ENCODE measurements at places on chromosomes 2 and 18.

DNA sequence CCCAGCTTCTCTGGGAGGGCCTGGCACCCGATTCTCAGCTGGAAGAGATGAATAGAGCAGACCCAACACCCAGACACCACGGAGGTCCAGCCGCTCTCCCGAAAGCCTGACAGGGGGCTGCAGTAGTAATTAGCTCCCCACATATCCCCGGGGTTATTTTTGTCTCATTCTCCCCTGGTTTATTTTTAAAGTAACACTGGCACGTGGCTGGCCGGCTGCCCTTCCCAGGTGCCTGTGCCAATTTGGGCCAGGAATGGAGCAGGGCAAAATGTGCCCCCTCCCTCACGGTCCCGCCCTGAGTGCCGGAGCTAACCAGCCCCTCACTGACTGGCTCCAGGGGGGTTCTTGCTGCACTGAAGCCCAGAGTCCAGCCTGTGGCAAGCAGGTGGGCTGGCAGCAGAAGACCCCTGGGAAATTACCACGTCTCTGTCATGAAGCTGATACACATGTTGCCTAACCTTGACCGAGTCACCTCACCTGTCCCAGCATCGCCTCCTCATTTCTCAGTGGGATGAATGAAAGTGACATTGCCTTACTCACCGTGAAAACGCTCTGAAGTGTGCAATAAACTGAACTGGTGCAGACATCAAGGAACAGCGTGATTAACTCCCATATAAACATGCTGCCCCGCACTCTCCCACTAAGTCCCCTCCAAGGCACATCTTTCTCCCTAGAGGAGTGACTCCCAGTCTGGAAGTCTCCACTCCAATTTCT lies 18.4 kb downstream of the KCNK3 start:
- DNase-seq = no peak

- no peak for DNase-seq
Observed at GRCh38 chr2:27019931-27020855, 12.6 kb upstream of the TMEM214 start.

DNA sequence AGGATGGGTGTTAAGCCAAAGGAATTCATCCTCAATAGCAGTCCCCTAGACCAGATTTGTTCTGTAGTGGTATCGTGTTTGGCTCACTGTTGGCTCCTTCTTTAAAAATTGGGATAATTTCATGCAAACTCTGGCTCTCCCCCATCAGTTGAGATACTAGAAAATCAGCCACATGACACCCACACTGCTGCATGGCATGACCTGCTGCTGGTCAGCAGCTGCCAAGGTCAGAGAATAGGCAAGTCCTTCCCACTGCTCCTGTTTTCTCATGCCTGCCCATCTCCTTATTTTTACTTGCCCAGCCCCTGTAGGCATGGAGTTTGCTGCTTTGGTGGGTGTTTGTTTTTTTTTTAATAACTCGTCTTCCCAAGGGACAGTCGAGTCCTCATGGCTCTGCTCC lies 1.0 kb upstream of the SNRNP200 start:
- DNase-seq = no peak

DNA sequence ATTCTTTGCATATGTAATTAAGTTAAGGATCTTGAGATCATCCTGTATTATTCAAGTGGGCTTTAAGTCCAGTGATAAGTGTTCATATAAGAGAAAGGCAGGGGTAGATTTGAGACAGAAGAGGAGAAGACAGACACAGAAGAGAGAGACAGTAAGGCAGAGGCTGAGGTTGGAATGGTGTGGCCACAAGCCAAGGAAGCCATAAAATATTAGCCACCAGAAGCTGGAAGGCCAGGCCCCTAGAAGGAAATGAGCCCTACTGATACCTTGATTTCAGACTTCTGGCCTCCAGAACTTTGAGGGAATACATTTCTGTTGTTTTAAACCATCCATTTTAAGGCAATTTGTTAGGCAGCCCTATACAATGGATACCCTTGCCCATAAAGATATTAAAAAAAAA lies 66.9 kb upstream of the DLX2 start:
- no peak for DNase-seq

DNA sequence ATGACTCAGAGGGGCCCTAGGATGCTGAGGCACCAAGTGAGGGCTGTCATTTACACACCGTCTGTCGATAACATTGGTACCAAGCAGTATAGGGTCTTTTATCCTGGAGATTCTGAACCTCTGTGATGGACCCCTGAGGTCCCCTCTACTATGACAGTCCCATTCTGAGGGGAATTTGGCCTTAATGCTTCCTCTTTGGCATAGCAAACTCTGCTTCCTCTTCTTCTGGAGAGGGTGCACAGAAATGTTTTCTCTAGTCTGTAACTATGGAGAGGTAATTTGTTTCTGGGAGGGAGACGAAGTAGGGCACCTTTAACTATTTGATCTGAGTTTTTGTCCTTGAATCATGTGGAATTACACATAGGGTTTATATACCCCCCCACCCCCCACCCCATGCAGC lies 44.8 kb downstream of the INPP4A start:
- no peak for DNase-seq

- no peak for DNase-seq
Observed at GRCh38 chr2:196420143-196420542, 219.4 kb upstream of the CCDC150 start.

DNA sequence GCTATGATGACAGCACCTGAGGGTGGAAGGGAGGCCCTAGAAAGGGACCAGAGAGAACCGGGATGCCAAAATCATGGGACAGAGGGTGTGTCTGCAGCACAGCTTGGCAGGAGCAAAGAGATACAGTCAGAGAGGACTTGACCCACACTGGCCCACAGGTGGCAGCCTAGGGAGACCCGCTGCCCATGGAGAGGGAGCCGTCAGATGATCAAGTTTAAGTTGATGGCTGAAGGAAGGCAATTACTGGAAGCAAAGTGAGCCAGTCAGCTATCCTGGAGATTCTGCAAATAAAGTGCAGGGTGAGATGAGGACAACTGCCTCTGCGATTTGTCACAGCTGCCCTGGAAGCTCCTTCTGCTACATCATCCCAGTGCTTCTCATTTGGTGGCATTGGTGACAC lies 74.0 kb downstream of the CMPK2 start:
- DNase-seq = no peak

GRCh38 chr2:63663013-63663864 lies 74.5 kb downstream of the MDH1 start:
- no peak for DNase-seq

- DNase-seq = no peak
Observed at GRCh38 chr2:146048141-146048540, 1528.2 kb upstream of the ZEB2 start.

- no peak for DNase-seq
Observed at GRCh38 chr2:83695037-83695436, 764.0 kb downstream of the SUCLG1 start.

- DNase-seq = no peak
Observed at GRCh38 chr2:156803243-156803642, 367.1 kb downstream of the GPD2 start.

DNA sequence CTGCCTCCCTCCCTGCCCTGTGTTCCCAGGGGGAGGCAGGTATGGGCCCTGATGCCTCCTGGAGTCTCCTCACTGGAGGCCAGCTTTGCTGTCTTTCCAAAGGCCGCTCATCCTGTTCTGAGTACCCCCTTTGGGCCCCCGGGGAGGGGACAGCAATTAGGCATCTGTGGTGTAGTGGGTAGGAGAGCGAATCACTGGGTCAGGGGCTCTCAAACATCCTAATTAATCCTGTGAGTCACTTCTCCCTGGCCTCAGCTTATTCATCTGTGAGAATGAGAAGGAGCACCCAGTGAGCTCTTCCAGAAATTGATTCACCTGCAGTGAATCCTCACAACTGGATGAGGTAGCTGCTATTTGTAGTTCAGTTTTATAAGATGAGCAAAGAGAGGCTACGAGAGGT lies 16.4 kb downstream of the TET3 start:
- DNase-seq = no peak

GRCh38 chr2:98915751-98916358 lies 20.2 kb downstream of the CRACDL start:
- no peak for DNase-seq

DNA sequence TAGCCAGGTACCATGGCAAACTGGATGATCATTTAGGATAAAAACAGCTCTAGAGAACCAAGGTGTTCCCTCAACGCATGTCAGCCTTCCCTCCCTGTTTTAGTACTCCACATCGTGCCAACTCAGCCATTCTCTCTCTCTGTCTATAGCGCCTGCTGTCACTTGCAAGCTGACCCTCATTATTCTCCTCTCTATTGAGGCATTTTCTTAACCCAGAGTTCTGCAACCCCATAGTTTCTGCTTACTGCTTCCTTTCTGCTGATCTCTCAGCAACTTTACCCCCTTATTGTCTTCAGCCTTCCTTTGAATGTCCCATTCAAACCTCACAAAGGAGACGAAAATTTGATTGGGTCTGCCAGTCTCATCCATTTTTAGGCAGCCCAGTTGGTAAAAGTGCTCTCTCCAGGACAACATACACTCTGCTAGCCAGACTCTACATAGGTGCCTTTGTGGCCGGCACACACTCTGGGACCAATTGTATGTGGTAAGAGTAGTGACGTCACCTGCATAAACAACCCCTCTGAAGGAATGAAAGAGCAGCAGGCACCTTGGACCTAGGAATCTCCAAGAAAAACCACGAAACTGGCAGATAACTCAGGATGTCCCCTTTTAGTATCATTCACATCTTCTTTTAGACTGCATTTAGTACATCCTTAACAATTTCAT lies 367.2 kb upstream of the KCNH7 start:
- DNase-seq = no peak

DNA sequence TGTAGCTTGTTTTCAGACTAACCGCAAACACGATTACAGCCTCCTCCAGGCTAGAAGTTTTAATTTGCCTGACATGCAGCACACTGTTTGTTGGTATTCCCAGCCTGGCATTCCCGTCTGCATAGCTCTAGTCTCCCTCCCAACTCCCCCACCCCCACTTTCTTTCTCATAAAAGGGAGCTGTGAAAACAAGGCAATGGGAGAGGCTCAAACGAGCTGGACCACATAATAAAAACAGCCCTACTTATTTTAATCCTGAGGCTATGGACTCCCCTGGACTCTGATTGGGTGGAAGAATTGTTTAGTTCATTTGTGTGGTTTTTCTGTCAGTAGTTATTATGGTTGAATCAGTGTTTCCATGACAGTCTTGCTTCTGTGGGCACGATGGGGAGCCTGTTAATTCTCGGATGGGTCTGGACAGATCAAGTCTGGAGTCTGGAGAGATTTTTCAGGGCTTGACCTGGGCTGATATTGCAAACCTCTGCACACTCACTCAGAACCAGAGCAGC lies 1.2 kb downstream of the STON1 start:
- no peak for DNase-seq

- no peak for DNase-seq
Observed at GRCh38 chr18:55641486-55641885, 53.5 kb upstream of the TCF4 start.

GRCh38 chr2:205321231-205321630 lies 361.1 kb upstream of the NRP2 start:
- no peak for DNase-seq

GRCh38 chr18:36635414-36636096 lies 193.2 kb downstream of the TPGS2 start:
- DNase-seq = no peak

DNA sequence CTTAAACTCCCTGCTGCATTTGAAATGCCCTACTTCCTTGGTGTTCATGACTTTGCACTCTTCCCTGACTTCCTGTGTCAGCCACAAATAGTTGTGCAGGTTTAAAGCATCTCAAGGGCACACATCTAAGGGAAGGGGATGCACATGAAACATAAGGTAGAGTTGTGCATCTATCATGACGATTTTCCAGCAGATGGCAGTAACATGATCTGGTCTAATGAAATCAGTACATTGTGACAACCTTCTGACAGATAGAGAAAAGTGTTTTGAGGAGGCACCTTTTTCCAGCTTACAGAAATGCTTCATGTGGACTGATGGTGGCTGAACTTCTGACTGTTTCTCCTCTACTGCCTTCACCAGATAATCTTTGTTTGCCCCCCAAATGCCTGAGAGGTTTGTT lies 238.9 kb downstream of the XIRP2 start:
- no peak for DNase-seq

GRCh38 chr2:233807966-233808935 lies 30.1 kb downstream of the MROH2A start:
- no peak for DNase-seq

GRCh38 chr2:113133704-113134598 lies 6.6 kb downstream of the IL1RN start:
- no peak for DNase-seq

GRCh38 chr2:19408592-19408991 lies 50.2 kb upstream of the OSR1 start:
- no peak for DNase-seq

- DNase-seq = no peak
Observed at GRCh38 chr2:110772383-110772755, 40.0 kb downstream of the ACOXL start.

DNA sequence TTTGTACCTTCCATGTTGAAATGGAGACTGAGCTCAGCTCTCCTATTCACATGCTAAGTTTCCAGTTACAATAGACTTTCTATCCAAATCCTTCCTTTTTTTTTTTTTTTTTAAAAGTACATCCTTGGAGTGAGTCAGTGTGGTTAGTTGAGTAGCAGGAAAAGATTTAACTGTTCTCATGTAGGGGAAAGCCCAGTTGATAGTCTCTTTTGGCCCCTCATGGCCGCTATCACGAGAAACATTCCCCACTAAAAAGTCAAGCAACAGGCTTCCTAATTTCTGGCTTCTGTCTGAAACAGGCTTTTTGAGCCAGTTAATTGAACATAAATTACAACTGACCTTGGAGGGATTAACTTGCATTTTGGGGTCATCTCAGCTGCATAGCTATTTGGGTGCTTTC lies 161.3 kb downstream of the MEIS1 start:
- no peak for DNase-seq

- no peak for DNase-seq
Observed at GRCh38 chr2:8485736-8486135, 196.1 kb upstream of the ID2 start.

DNA sequence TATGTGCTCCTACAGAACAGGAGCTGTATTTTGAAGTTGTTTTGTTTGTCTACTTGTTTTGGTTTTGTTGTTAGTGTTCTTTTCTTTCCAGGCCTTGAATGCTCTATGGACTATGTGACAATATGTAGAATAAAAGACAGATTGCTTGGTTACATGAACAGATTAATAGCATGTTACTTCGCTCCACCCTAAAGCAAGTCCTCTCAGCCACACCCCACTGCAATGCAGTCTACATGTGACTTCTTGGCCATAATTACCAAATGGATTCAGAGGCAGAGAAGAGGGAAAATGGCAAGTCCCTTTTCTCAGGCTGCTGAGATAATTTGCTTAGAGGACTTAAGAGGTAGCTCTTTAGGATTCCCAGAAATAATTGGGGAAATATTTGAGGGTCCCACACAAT lies 123.2 kb upstream of the CYP1B1 start:
- no peak for DNase-seq

- DNase-seq = no peak
Observed at GRCh38 chr2:20992201-20992711, 51.6 kb downstream of the APOB start.

- no peak for DNase-seq
Observed at GRCh38 chr18:23468753-23469459, 15.8 kb downstream of the RIOK3 start.

Measured in stimulated activated effector memory CD8-positive, alpha-beta T cell treated with anti-CD3 and anti-CD28 coated beads, Interleukin-12 subunit alpha, Interleukin-12 subunit beta, amount 100 ng/mL, for 72 hours (primary cell).